ENCODE measurements at places on chromosomes 12 and 14. TPM values are rescaled to one million over a fixed set of nuclear protein-coding genes. Genes with fewer than 3 reads are reported as not detected.

TWF1 gene
- 29.4 TPM for total RNA-seq

DNA sequence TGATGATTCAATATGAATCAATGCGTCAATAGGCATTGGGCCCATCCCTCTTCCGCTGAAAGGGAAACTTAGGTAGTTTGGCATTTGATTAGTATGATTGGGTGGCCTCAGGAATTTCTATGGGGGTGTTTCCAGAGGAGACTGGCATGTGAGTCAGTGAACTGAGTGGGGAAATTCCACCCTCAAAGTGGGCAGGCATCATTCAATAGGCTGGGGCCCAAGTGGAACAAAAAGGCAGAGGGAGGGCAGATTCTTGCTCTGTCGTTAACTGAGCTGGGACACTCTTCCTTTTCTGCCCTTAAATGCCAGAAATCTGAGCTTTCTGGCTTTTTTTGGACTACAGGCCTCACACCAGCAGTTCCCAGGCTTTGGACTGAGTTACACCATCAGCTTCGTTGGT is 373.5 kb downstream of the RPS29 start:
- no peak overlapping the region for H3K4me3 ChIP-seq
- no peaks in the 10 kb centered on the region for H3K36me3 ChIP-seq
- DNase-seq: no peak
- no peaks in the 10 kb centered on the region for H3K4me1 ChIP-seq

P2RX7 gene
- total RNA-seq: 5.1 TPM

DNA sequence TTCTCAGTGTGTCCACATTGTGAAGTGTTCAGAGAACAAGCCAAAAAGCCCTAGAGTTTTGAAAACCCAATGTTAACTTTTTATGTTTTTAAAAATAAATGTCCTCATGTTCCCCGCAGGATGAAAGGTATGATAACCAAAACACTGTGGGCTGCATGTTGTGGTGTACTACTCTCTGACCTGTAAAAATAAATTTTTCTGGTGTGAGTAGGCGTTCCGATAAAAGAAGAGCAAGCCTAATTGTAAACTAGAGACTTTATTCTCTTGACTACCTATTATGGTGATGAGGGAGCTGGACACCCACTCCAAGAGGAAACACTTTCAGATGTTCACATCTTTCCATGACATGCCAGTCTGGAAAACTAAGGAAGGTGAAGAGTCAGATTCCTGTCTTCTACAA is 18.2 kb downstream of the PTGER2 start:
- DNase-seq: no peak
- no peak overlapping the region for H3K27ac ChIP-seq
- no peak overlapping the region for H3K4me3 ChIP-seq
- no peaks in the 10 kb centered on the region for H3K36me3 ChIP-seq
- H3K4me1 ChIP-seq: no peaks in the 10 kb centered on the region
- no peaks in the 10 kb centered on the region for H3K27me3 ChIP-seq

DNA sequence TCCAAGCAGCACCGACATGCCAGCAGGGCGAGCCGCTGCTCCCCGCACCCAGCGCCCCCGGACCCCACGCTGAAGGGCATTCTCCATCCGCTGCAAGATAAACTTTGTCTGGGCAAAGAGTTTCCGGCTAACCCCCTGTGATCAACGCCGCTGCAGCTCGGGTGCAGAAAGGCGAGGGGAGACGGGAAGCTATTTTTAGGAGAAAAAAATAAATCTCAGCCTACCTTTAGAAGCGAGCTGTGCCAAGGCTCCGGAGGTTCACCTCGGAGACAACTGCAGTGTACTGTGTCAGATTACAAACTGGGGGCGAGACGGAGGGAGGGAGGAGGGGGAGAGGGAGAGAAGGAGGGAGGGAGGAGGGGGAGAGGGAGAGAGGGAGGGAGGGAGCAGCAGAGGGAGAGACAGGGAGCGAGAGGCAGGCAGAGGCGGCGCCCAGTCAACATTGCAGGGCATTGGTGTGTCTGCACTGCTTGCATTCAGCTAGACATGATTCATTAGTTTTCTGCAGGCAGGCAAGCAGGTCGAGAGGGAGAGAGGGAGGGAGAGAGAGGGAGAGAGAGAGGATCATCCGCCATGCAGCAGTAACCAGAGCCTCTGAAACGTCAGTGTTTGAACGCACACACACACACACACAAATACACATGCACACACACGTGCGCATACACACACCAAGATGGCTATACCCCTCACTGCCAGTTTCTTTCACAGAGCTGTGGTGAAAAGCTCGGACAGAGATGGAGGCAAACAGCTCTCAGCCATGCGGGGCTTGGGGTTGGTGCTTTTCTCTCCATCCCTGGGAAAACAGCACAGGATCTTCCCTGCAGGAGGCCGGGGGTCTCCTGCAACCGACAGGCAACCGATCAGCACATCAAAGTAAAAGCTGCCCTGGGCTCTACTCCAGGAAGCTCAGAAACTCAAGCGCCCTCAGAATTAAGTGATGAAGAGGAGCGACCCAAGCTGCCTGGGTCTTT is at the start of gene RIMBP2:
Gene RIMBP2, minus strand, starts transcription at position 302 of the 971 bp plus-strand sequence. CDS start 237,286 bp downstream, outside the sequence.
- no peak within 1 kb of the TSS for H3K27ac ChIP-seq
- H3K36me3 ChIP-seq: no peaks in the 10 kb centered on the region
- H3K27me3 ChIP-seq: peaks cover 59% of the 10 kb centered on the region
- peaks cover 5% of the 10 kb centered on the region for H3K4me1 ChIP-seq
- DNase-seq: no peak

GRCh38 chr12:4054630-4055029 is 181.4 kb upstream of the PARP11 start:
- no peak for DNase-seq
- no peaks in the 10 kb centered on the region for H3K27me3 ChIP-seq
- no peak overlapping the region for H3K27ac ChIP-seq
- H3K4me3 ChIP-seq: no peak overlapping the region
- no peaks in the 10 kb centered on the region for H3K4me1 ChIP-seq
- no peaks in the 10 kb centered on the region for H3K36me3 ChIP-seq

- H3K4me3 ChIP-seq: no peak overlapping the region
- H3K27ac ChIP-seq: no peak overlapping the region
- DNase-seq: no peak
- no peaks in the 10 kb centered on the region for H3K27me3 ChIP-seq
- no peaks in the 10 kb centered on the region for H3K36me3 ChIP-seq
Observed at GRCh38 chr12:90058704-90059103, 350.1 kb upstream of the ATP2B1 start.

CCNB1IP1 gene
- total RNA-seq: 20.6 TPM

DNA sequence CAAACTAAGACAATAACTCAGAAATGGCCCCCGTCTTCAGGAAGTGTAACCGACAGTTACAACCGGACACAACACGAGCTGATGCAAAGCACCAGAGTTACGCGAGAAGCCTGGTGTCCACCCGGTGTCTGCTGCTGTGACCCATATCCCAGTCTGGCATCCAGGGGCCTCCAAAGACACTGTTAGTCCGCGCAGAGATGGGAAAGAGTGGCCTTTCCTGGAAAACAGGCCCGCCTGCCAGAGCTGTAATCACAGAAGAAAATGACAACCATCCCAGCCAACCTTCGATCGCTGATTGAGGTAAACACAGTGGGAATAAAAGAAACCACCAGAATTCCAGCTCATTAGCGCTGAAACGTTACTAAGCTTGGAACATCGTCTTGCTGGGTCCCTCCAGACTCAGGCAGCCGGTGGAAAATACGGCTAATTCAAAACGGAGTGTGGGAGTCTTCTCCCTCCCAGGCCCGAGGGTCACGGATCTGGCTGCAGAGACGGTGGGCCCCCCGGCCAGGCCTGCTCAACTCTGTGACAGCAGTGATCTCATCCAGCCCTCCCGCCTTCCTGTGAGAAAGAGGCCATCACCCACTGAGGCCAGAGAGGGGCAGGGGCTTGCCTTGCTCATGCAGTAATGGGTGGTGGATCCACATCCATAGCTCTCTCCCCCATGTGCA is 273.9 kb upstream of the RTL1 start:
- peaks cover 27% of the 10 kb centered on the region for H3K27me3 ChIP-seq
- no peak overlapping the region for H3K27ac ChIP-seq
- no peak overlapping the region for H3K4me3 ChIP-seq
- H3K4me1 ChIP-seq: no peaks in the 10 kb centered on the region

RNASE7 gene
- total RNA-seq: not detected

M6PR gene
- total RNA-seq: 166 TPM

DNA sequence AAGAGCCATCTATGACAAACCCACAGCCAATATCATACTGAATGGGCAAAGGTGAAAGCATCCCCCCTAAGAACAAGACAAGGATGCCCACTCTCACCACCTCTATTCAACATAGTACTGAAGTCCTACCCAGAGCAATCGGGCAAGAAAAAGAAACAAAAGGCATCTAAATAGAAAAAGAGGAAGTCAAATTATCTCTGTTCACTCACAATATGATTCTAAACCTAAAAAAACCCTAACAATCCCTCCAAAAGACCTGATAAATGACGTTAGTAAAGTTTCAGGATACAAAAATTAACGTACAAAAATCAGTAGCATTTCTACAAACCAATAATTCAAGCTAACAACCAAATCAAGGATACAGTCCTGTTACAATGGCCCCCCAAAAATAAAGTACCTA is 26.9 kb downstream of the MDM1 start:
- H3K36me3 ChIP-seq: peaks cover 27% of the 10 kb centered on the region
- no peaks in the 10 kb centered on the region for H3K4me1 ChIP-seq
- DNase-seq: no peak
- H3K27ac ChIP-seq: no peak overlapping the region

GRCh38 chr14:92866181-92866752 is 56.7 kb upstream of the CHGA start:
- no peaks in the 10 kb centered on the region for H3K36me3 ChIP-seq
- no peak for DNase-seq

DNA sequence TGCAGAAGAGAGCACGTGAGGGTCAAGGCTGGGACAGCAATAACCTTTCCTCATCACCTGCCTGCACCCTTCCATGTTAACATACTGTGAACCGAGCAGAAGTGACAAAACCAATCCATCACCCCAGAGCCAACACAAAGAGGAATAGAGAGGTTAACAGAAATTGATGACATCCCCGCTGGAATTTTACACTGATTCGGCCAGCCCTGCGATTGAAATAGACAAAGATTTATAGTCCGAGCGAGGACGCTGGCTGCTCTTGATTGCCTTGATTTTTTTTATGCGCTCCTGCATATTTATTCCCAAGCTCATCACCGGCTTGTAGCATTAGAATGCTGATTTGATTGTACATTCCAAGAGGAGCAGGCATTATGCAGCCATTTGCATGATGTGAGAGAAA is 729.7 kb downstream of the BCL11B start:
- no peak overlapping the region for H3K4me3 ChIP-seq
- no peaks in the 10 kb centered on the region for H3K4me1 ChIP-seq
- no peaks in the 10 kb centered on the region for H3K36me3 ChIP-seq
- H3K27me3 ChIP-seq: no peaks in the 10 kb centered on the region
- H3K27ac ChIP-seq: no peak overlapping the region
- DNase-seq: no peak

DNA sequence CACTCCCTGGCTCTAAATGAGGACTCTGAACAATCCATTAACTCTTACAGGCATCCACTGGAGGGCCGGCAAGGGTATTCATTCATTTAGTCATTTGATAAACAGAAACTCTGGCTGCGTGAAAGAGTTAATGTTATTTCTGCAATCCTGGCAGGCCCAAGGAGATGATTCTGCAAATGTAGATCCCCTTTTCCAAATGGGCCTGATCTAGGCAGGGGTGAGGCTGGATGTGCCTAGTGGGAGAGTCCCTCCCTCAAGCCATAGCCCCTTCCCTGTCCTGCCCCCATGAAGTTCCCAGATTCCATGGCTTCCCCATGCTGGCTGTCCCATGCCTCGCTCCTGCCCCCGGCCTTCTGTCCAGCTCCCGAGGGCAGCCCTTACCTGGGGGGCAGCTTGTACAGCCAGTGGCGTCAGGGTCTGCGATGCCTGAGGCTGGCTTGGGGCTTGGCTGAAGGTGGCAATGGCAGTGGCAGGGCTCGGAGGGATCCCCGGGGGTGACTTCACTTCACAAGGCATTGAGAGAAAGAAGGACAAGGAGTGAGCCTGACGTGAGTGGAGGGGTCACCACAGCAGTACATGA is 18.4 kb downstream of the POU6F1 start:
- H3K4me3 ChIP-seq: no peak overlapping the region
- peaks cover 14% of the 10 kb centered on the region for H3K4me1 ChIP-seq
- H3K27ac ChIP-seq: no peak overlapping the region
- no peaks in the 10 kb centered on the region for H3K27me3 ChIP-seq

- no peak for DNase-seq
- H3K36me3 ChIP-seq: no peaks in the 10 kb centered on the region
- no peak overlapping the region for H3K4me3 ChIP-seq
Observed at GRCh38 chr14:45028107-45028626, 55.7 kb upstream of the PRPF39 start.

ADAMTS20 gene
- not detected for total RNA-seq

Data from T-cell (primary cell).